ENCODE measurements at places on chromosomes 1 and 21.

GRCh38 chr1:217590598-217590997 is 40.3 kb downstream of the GPATCH2 start:
- DNase-seq: no peak

GRCh38 chr1:41242342-41243078 is 404 bp upstream of the SCMH1 start:
- DNase-seq: no peak

- no peak for DNase-seq
Measured at GRCh38 chr1:165924117-165924516, 96.7 kb downstream of the UCK2 start.

- DNase-seq: no peak
Measured at GRCh38 chr1:68426594-68426993, 23.2 kb downstream of the RPE65 start.

GRCh38 chr1:117783606-117784396 is 145.6 kb downstream of the GDAP2 start:
- no peak for DNase-seq

DNA sequence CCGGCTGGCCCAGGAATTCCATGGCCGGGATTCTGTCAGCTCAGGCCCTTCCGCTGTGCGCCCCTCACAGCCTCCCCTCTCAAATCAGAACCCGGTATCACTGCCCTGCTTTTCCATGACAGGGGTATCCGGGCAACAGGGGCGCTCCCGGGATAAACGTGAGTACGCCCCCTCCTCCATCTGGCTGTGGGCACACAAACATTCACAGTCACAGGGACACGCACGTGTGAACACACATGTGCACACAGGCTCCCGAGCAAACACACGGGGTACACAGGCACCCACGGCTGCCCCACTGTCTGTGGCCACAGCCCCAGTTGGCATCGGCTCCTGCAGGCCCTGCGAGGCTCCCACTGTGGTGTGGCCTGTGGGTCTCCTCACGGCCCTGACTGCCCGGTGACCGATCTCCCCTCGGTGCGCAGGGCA is 16.7 kb downstream of the COL6A1 start:
- DNase-seq: no peak

DNA sequence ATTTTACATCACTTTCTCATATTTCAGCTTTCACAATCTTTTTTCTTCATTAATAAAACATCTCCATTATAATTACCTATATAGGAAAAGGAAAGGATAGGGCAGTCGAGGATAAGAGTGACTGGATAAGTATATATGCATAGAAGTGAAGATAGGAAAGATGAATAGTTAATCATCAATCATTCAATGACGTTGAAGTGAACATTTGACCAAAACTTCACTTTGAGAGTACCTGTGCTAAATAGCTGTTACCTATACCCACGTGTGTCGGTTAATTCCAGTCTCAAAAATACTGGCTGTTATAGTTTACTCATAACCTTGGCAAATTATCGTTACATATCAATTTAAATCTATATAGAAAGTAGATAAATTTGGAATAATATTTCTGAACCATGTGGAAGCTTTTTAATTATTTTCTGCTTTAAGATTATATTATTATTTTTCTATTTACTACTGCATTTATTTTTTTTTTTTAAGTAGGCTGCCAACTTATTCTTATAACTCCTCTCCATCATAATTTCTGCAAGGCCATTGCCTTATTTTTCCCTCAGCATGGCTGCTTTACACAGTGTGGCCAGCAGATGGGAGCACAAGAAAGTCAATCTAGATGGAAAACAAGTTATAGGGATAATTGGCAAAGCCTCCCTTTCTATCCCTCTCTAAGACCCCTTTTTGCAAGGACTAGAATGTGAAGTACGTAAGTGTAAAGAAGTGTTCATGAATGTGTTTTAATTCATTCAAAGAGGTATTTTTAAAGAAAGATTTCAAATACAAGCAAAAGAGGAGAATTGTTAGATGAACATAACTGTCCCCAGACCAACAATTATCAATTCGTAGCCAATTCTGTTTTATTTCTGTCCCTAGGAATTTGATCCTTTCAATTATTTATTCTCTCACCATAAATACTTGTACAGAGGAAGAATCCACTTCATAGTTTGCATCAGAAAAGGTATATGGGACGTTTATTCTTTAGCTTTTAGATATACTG is 290.4 kb downstream of the KCNT2 start:
- no peak for DNase-seq

DNA sequence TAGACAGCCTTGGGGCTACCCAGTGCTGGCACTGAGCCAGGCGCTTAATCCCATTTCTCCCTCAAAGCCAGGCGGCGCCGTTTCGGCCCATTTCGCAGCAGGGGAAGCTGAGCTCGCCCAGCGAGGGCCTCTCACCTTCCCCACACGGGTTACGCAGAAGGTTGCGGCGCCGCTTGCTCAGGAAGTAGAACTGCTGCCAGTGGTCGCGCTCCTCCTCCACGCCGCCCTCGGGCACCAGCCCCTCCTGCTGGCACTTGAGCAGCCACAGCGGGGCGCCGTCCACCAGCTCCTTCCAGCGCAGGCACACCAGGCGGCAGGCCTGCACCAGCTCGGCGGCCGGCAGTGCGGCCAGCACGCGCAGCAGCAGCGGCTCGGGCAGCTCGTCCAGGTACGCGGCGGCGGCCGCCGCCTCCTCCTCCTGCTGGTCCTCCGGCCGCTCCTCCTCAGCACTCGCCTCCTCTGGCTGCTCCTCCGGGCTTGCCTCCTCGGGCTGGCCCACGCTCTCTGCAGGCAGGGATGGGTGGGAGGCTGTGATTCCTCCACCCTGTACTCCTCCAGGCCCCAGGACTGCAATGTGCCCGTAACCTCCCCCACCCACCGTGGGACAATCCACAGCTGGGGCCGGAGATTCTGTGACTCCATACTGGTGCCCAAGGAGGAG is 3.8 kb downstream of the FBXO2 start:
- DNase-seq: peak; percentile 57

Measured in SHP77 treated with DMSO at 0.1 percent for 48 hours (cell line).